T follicular helper cell (primary cell): ENCODE measurements at places on chromosomes 13 and 19.

- DNase-seq = no peak
Measured at GRCh38 chr13:99624936-99625540, 123.8 kb downstream of the TM9SF2 start.

DNA sequence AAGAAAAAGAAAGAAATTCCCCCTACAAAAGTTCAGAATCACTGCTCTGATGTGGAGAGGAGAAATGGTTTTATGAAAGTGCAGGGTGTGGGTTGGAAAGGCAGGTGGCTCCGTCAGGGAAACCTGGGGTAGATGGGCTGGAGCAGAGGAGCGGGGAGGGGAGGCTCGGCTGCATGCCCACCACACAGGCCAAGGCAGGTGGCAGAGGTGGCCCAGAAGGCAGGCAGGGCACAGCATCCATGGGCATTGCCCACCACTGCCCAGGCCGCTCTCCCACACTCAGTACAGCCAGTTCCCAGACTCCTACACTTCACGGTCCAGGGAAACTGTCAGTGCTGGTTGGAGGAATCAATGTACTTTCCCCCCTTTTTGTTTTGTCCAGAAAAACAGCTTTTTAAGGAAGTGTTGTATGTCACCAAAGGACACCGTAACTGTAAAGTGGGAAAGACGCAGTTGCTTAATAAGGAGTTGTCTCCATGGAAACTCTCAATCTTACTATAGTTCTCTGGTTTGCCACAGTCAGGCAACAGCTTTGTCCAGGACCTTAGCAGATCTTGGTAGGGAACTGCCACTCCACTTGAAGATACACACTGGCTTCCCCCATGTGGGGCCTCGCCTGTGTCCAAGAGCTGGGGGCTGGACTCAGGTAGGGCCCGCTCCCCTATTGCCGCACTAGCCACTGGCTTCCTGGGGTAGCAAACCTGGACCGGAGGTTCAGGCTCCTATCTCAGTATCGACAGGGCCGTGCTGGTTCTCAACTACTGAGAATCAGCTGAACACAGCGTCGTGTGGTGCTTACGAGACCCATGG, 82.9 kb downstream of the RAB20 start:
- no peak for DNase-seq

DNA sequence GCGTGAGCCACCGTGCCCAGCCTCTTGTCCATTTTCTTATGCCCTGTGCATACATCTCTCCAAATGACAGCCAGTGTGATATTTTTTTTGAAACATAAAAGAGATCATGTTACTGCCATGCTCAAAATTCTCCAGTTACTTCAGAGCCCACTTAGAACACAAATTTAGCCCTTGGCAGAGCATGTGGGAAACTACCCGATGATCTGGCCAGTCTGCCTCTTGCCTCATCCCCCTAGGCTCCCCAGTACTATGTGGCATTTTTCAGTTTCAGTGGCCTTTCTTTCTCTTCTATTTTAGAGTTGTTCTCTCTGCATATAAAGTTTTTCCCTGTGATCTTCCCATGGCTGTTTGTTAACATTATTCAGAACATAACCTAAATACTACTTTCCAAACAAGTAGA, 323.0 kb downstream of the GPC5 start:
- no peak for DNase-seq

DNA sequence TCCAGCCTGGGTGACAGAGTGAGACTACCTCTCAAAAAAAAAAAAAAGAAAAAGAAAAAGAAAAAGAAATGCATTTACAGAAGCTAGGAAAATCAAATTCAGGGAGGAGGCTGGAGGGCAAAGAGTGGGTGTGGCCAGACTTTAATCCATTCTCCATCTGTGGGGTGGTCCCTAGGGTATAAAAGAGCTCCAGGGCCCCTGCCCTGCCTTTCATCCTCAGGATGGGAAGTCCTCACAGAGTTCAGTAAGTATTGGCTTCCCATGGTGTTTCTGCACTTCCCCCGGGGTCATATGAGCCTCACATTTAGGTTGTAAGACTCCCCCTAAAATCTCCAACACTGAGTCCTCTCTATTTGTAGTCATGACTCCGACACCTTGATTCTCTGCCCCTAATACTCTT, 33.0 kb downstream of the DPRX start:
- DNase-seq = no peak

DNA sequence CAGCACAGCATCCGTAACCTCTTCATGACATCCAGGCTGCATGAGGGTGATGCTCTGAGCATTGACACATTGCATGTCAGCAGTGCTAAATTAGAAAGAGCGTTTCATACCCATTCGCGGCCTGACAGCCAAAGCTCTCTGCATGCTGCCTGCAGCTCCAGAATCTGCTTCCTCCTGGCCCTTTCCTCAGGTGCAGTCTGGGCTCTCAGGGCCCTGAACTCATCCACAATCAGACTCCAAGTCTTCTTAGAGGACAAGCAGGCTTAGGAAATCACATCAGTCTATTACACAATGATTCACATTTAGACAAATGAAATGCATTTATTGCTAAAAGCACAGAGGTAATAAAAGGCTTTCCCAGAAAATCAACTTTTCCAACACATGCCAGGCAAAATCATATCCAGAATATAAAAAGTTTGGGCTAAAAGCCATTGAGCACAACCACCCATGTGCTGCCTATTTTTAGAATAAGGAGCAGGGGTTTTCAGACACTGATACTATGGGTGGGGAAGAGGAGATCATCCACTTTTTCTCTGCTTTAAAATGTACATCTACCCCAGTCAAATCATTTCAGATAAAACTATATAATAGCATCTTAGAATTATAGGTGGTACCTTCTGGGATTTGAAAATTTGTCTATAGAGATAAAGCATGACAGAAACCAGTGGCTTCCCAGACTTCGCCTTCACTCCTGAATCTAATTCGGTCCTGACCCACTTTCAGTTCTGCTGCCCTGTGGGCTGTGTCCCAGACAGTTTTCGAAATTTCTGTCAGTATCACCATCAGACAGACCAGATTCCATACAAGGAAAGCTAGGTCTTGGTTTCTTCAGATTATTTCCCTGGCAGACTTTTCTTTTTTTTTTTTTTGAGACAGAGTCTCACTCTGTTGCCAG, 109.3 kb downstream of the COL4A2 start:
- DNase-seq = no peak

- DNase-seq = no peak
Measured at GRCh38 chr19:30896554-30896953, 452.7 kb downstream of the TSHZ3 start.

- no peak for DNase-seq
Measured at GRCh38 chr13:109154966-109155761, 525.8 kb downstream of the MYO16 start.

- no peak for DNase-seq
Measured at GRCh38 chr19:368630-369024, 24.0 kb upstream of the MIER2 start.

GRCh38 chr13:86581706-86582105, 782.5 kb upstream of the SLITRK6 start:
- DNase-seq = no peak

GRCh38 chr19:38224014-38224862, at the start of gene DPF1:
TSS of gene DPF1 (minus strand) at chr19:38224222. CDS start at chr19:38224142, 80 bp downstream.
- no peak for DNase-seq

- DNase-seq = no peak
Measured at GRCh38 chr13:19068691-19069090, 112.9 kb downstream of the TUBA3C start.

DNA sequence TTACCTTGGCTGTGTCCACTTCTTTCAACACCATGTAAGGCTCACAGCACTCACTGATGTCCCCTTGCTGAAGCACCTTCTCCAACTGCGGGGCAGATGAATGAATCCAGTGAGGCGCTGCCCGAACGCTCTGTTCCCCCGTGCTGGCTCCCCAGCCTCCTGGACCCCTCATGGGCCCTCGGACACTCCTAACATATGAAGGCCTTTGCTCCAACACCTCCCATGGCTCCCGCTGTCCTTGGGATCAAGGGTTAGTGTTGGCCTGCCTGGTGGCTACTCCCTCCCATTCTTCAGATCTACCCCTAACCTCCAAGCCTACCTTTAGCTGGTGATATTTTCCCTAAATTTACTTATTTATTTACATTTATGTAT, 4.4 kb downstream of the ANGPTL8 start:
- no peak for DNase-seq

DNA sequence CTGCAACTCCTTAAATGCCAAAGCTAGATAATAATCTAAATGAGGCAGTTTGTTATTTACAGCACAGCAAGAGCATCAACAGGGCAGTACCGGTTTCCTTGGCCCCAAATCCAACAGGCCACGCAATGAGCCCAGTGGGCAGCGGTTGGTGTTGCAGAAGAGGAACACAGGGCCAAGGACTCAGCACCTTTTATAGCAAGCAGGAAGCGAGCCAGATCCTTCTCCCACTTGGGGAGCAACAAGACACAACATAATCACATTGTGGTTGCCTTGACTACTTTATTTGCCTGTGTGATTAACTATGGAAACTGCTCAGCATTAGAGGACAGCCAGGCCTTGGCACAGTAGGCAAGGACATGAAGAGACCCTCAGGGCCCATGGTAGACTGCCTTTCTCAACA, 67.1 kb upstream of the HTR2A start:
- no peak for DNase-seq

- no peak for DNase-seq
Measured at GRCh38 chr13:99553033-99553432, 51.8 kb downstream of the TM9SF2 start.

DNA sequence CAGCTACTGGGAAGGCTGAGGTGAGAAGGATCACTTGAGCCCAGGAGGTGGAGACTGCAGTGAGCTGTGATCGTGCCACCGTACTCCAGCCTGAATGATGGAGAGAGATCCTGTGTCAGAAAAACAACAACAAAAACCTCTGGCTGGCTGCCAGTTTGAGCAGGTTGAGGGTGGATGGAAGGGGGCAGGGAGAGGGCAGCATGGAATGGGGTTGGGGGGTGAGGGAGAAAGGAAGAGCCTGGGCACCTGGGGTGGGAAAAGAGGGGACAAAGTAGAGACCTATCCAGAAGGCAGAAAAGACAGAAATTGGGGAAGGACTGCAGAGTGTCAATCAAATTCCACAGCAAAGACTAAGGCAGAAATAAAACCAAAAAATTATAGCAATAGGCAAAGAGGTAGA, 4.7 kb downstream of the SLC1A5 start:
- DNase-seq = no peak

DNA sequence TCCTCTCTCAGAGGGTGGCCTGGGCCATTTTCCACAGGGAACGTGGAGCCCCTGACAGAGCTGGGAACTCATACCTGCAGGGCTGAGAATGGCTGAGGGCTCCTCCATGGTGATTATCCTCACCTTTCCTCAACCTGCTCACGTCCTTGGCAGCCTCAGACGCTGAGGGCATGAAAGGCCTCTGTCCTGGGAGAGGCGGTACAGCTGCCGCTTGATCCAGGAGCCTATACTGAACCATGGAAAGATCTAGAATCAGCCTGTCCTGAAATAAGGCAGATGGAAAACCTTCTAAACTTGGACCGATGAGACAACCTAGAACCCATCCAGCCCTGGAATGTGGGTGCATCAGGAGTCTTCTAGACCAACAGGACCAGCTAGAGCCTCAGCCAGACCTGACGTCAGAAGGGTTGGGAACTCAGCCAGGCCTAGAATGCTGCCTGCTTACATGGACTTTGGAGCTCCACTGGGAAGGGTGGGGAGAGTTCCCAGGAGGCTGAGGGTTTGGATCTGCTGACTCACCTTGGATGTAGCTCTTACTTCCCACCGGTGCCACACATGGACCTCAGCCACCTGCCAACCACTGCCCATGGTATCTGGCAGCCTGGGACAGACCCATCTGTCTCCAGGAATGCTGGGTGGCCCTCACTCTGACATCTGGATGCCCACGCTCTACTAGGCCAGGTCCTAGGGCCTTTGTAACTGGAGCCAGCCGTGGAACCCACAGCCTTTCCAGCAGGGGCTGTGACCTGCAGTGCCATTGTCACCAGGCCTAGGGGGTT, 7.5 kb downstream of the KCTD15 start:
- no peak for DNase-seq

GRCh38 chr13:109246001-109246400, 540.4 kb downstream of the IRS2 start:
- no peak for DNase-seq

DNA sequence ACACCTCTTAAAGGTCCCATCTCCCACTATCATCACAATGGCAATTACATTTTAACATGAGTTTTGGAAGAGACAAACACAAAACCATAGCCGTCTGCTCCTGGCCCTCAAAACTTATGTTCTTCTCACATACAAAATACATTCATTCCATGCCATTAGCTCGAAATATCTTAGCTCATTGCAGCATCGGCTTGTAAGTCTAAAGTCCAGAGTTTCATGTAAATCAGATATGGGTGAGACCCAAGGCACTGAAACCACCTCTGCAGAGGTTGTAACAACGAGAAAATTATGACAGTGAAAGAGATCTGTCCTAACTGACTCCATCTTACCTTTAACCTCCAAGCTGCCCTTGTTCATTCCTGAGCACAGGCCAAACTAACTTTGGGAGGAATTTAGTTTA, 635.0 kb upstream of the SPRY2 start:
- DNase-seq = no peak

- no peak for DNase-seq
Measured at GRCh38 chr19:46806656-46807055, 18.3 kb upstream of the SLC1A5 start.

DNA sequence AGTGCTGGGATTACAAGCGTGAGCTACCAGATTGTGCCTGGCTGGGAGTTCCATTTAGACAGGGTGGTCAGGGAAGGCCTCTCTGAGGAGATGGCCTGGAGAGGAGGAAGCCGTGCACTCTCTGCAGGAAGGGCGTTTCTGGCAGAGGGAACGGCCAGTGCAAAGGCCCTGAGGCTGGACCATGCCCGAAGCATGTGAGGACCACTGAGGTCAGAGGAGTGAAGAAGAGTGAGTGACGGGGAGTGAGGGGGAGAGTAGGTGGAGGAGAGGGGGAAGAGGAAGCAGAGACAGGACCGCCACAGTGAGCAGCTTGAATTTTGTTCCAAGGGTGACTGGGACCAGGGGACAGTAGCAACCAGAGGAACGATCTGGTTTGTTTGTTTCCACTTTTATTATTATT, 32.6 kb downstream of the CELF5 start:
- DNase-seq = no peak

DNA sequence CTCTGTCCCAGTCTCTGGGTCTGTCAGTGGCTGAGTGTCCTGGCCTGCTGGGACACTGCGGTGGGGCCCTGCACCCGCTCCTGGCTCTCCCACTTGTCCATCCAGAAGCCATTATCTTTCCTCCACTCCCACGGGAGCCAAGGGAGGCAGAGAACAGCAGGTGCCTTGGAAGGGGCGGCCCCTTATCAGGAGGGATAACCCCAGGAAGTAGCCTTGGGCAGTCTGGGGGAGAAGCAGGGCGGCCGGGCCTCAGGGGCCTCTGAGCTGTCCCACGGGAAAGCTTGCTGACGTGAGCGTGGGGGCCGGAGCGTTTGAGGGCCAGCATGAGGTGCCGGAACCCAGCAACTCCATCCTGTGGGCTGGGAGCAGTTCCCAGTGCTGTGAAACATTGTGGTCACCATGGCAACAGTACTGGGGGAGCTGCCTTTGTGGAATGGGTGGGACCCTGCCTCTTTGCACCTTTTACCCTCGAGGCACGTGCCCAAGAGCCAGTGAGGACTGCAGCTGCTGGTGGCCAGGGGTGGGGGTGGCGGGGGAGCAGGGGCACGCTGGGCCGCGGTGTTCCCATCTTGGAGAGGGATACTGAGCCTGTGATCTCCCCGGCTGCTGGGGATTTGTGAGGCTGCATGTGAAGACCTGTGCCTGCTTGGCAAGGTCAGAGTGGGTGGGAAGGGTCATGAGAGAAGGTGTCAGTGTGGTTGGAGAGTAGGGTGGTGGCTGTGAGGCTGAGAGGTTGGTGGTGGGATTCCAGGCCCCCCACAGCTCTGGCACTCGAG, 20.9 kb downstream of the KLHL26 start:
- no peak for DNase-seq

GRCh38 chr19:44113784-44114390, 688 bp downstream of the ZNF225 start:
- DNase-seq = no peak
